ENCODE measurements at places on chromosomes 2 and 18. TPM values are rescaled to one million over a fixed set of nuclear protein-coding genes. Genes with fewer than 3 reads are reported as not detected.

MBP gene
- 0.09 TPM for total RNA-seq

LRRC30 gene
- not detected for total RNA-seq

MOGAT1 gene
- not detected for total RNA-seq

REG1A gene
- total RNA-seq = not detected

AQP4 gene
- total RNA-seq = not detected

GALNT3 gene
- total RNA-seq = 4.6 TPM

QPCT gene
- total RNA-seq = 2.2 TPM

CFAP65 gene
- 0.83 TPM for total RNA-seq

UGT1A5 gene
- not detected for total RNA-seq

TRIM43 gene
- total RNA-seq = not detected

FOXI3 gene
- 0.11 TPM for total RNA-seq

GRCh38 chr2:31729442-31730092, 148.8 kb upstream of the SRD5A2 start:
- peak; percentile 62 for DNase-seq

- DNase-seq = no peak
These were observed 133.8 kb upstream of the SCN7A start for GRCh38 chr2:166627893-166628292.

GRCh38 chr2:121084130-121084680, 200.8 kb downstream of the TFCP2L1 start:
- no peak for DNase-seq

DNA sequence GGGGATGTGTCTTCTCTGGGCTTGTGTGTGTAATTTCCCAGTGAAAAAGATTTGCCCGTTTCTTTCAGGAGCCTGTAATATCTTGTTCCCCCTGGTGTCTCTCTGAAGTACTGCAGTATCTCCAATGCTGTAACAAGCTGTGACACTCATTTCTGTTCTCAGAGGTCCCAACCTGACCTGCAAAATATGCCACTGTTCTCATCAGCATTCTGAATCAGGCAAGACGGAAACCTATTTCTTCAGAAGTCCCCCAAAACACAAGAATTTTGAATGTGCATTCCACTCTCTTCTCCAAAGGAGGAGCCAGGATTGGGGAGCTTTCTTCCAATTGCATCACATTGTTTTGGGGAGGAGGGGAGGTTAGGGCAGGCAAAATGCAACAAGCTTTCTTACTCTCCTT, 77.0 kb upstream of the CNGA3 start:
- DNase-seq = peak; percentile 59

DNA sequence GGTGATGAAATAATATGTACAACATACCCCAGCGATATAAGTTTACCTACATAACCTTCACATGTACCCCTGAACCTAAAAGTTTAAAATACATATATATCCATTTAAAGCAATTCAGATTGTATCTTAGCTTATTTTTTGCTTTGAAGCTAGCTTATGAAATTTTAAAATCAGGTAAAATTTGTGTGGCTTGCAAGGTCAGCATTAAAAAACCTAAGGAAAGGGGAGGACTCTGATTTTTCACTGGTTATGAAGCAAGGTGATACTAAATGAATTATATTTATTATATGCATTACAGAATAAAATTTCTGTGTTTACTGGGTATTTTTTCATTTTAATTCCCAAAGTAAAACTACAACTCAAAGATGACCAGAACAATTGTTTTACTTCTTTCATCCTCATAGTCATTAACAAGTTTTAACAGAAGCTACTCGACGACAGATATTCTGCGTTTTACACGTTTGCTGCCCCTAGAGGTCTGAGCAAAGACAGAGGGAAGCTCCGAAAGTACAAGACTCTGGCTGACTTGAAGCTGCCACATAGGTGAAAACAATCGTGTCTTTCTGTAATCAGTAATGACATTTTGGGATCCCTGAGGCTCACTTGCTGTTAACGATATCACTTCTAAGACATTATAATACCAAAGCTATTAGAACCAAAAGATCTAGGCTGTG, 17.1 kb downstream of the PKP4 start:
- no peak for DNase-seq

- DNase-seq = no peak
These were observed 166.0 kb downstream of the LCLAT1 start for GRCh38 chr2:30613001-30613400.

- DNase-seq = no peak
These were observed 397.2 kb upstream of the SMIM21 start for GRCh38 chr18:75824661-75825060.

GRCh38 chr2:184113696-184114403, 484.5 kb upstream of the ZNF804A start:
- DNase-seq = no peak

GRCh38 chr2:59770651-59771050, 782.8 kb downstream of the BCL11A start:
- DNase-seq = no peak

DNA sequence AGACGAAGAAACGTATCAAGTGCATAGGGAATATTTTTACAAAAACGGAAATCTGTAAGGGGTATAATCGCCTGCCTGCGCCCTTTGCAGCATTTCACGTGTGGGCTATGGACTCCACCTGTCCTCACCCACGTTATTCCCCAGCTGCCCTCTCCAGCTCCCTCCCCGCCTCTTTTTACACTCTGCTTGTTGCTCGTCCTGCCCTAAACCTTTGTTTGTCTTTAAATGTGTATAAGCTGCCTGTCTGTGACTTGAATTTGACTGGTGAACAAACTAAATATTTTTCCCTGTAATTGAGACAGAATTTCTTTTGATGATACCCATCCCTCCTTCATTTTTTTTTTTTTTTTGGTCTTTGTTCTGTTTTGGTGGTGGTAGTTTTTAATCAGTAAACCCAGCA, 169.4 kb upstream of the SIX3 start:
- no peak for DNase-seq

GRCh38 chr2:17388798-17389197, 129.4 kb downstream of the RAD51AP2 start:
- DNase-seq = no peak

DNA sequence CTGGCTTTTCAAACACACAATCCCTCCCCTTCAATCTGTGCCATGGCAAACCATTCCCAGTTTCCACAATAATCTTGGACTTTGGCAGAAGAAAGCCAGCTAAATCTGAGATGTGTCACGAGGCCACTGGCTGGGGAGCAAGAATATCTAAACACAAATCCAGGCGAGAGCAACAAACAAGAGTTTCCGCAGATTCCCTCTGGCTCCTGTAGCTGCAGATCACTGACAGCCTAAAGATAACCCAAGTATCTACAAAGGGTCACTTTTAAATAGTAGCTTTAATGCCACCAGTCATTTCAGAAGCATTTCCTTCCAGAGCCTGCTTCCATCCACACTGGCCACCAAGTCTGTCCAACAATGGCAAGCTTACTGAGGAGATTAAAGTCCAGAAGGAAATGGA, 86.9 kb downstream of the ACVR1 start:
- no peak for DNase-seq

DNA sequence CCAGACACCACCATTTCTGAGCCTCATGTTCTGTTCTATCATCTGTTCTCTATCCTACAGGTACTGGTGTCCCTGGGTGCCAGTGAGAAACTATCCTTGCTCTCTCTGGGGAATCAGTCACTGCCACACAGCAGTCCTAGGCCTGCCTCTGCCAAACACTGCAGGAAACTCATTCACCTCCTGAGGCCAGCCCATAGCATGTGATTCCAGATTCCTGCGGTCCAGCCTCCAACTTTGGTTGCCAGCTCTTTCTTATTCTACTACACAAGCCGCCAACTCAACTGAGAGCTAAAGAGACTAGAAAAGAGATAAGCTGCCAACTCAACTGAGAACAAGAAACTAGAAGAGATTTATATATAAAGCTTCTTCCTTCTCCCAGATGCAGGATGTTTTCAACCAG, 8.8 kb upstream of the TTLL4 start:
- DNase-seq = no peak

DNA sequence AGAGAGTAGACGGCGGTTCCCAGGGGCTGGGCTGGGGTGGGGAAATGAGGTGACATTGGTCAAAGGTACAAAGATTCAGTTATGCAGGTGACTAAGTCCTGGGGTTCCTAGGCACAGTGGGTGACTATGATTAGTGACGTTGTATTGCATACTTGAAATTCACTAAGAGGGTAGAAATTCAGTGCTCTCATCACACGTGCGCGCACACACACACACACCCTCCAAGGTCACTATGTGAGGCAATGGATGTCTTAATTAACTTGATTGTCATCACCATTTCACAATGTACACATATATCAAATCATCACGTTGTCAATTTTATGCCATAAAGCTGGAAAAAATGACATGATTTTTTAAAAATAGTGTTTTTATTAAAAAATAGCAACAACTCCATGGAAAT, 92.9 kb upstream of the ALKAL2 start:
- DNase-seq = no peak

Data from A673 (cell line).